CD4-positive, CD25-positive, alpha-beta regulatory T cell (primary cell): ENCODE measurements at places on chromosomes 1 and 21.
A peak's percentile ranks its signal among the peaks of the same experiment; 100 is the strongest.

- no peak for DNase-seq
Observed at GRCh38 chr1:115969509-115969908, 6.8 kb upstream of the SLC22A15 start.

GRCh38 chr1:7002728-7003127 lies 217.5 kb downstream of the CAMTA1 start:
- no peak for DNase-seq

GRCh38 chr1:54570161-54570560 lies 22.1 kb downstream of the ACOT11 start:
- DNase-seq: no peak

DNA sequence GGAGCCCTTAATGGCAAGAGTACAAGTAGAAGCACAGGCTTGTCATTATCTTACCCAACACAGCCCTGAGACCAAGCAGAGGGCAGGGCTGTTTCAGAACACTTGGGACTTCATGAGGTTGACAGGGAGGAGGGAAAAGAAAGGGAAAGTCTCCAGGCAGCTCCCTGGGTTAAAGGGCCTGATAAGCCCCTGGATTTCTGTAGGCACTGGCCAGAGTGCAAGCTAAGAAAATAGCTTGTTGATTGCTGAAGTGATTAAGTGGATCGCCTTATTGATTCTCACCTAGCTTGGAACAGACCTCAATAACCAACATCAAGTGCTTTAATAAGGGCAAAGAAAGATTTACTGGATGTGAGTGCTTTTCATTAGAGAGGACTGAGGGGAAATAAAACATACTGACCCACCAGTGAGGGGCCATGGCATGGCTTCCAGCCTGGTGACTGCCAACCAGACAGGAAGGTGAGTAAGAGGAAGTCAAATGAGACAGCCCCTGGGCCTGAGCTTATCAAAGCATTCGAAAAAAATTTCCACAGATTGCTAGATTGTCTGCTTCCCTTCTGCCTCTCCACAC lies 121.4 kb upstream of the NFIA start:
- no peak for DNase-seq

DNA sequence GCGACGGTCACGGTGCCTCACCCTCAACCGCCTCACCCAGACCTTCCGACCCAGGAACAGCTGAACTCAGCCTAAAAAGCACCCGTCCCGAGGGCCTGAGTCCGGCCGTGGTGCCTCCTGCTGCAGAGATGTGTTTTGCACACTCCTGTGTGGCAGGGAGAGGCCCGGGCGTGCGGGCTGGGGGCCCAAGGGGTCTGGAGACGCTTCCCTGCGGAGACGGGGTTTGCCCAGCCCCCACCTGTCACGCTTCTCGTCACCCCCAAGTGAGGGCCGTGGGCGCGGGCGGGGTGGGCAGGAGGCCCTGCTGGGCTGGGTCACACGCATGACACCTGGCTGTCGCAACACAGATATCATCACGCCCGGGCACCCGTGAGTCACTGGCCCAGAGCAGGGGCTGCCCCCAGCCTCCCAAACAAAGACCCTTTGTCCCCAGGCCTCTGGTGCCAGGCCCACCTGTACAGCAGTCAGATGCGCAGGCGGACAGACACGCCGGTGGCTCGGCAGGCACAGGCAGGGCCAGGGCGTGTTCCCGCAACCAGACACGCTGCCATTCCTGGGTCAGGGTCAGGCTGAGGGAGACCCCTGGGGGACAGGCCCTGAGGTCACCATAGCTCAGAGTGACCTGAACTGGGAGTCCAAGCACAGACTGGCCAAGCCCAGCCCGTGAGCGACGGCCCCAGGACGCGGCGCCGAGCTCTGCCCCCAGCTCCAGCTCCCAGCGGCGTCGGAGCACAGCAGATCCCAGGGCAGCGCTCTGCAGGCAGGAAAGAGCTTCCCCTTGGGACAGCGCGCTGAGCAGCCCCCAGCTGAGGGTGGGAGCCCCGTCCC lies 6.1 kb downstream of the B3GALT6 start:
- DNase-seq: no peak

- DNase-seq: no peak
Observed at GRCh38 chr1:223732993-223733798, 20.9 kb downstream of the CAPN2 start.

DNA sequence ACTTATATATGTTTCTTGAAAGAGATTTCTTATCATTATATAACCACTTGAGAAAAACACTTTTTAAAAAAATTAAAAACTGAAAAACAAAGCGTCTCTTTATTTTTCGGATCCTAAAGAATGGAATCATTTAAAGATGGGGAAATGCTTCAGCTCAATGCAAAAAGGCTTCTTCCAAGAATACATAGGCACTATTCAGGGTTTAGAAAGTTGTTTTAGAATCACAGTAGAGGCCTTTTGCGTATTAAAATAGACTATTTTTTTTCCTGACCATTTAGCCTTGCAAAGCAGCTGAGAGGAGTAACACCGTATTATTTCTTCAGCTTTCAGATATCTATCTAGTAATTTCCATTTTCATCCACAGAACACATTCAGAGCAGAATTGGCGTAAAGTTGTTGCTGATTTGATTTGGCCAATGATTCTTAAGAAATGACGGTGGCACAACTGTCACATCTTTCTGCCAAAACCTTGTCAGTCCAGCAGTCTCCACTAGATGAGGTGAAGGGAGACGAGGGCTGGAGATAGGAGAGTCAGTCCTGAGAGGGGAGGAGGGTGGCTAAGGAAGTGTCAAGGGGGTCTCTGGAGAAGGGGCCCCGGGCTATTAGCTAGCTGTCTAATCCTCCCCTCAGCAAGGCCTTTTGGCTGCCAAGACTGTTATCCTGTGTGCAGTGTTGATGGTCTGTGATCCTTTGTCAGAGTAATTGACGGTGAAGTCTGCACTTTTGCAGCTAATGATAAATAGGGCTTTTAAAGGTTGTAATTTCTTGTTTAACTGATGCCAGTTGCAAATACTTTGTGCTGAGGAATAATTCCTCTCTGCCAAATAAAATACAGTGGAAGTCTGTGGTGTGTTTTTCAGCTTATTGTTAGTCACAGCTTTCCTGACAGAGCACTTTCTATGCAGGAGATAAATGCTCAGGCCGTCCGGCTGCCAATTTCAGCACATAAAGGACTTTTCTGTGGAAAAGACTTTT lies 34.7 kb downstream of the PRRX1 start:
- no peak for DNase-seq

DNA sequence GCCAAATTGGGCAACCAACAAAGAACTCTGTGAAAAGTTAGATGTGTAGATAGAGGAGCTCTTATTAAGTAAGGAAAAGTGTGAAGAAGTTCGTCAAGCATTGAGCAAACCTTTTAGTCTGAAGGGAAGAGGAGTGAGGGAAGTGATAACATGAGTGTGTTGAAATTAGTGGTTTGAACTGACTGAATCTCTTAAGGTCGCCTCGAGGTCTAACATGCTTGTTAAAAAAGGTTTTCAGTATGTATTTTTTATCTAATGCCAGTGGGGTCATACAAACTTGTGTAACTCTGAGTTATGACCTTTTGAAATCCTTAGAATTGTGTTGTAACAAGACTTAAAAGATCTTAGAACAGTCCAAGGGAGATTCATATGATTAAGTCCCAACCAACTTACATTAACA lies 34.1 kb downstream of the SOAT1 start:
- DNase-seq: no peak

DNA sequence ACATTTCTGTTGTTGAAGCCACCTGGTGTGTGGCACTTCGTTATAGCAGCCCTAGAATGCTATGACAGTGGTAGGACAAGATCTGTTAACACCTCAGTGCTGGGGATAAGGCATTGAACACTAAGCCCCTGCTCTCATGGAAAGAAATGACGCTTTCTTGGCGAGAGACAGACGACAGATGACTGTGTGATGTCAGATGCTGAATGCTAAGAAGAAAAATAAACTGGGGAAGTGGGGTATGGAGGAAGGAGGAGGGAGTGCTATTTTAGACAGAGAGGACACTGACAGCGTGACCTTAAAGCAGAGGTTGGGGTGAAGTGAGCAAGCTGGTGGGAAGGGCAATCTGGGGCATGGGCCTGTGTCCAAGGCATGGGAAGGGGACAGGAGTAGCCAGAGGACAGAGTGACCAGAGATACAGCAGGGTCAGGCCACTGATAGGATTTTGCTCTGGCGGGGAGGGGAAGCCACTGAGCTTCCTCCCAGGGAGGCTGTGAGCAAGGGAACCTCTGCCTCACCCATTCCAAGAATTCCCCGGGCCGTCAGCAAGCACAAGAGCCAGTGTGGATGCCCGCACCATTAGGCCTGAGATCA lies 15.2 kb downstream of the DOP1B start:
- no peak for DNase-seq

- DNase-seq: peak; percentile 14
Observed at GRCh38 chr1:224922404-224923164, 6.9 kb upstream of the DNAH14 start.
